Iris pigment epithelial cell (primary cell): ENCODE measurements at places on chromosomes 16 and 17.

DNA sequence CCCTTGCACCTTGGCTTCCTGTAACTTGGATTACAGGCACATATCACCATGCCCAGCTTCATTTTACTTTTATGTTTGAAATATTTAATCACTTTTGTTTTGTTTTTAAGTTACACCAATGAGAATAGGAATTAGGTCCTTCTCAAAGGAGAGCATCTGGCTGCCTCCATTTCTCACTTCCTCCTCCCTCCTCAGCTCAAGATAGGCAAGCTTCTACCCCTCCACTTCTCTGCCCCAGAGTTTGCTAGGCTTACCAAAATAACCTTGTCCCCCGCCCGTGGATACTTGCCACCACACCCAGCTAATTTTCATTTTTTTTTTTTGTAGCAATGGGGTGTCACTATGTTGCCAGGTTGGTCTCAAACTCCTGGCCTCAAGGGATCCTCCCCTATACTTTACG is 17.9 kb downstream of the GABARAPL2 start:
- no peak for DNase-seq

DNA sequence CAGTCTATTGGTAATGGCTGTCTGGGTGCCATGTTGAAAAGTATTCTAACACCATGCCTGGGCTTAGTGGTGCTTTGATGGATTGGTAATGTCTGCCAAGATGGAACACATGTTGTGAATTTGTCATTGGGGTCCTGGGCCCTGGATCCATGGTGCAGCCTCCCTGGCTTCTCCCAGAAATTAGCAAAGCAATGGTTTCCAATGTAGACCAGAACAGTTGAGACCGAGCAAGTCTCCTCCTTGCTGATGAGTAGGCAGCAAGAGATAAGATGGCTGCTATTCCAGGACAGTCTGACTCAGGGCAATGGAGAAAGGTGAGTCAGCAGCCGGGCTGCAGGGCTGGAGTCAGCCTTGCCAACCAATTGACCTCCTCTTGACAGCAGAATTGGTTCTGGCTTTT is 30.8 kb downstream of the GPR139 start:
- peak; percentile 0 for DNase-seq

DNA sequence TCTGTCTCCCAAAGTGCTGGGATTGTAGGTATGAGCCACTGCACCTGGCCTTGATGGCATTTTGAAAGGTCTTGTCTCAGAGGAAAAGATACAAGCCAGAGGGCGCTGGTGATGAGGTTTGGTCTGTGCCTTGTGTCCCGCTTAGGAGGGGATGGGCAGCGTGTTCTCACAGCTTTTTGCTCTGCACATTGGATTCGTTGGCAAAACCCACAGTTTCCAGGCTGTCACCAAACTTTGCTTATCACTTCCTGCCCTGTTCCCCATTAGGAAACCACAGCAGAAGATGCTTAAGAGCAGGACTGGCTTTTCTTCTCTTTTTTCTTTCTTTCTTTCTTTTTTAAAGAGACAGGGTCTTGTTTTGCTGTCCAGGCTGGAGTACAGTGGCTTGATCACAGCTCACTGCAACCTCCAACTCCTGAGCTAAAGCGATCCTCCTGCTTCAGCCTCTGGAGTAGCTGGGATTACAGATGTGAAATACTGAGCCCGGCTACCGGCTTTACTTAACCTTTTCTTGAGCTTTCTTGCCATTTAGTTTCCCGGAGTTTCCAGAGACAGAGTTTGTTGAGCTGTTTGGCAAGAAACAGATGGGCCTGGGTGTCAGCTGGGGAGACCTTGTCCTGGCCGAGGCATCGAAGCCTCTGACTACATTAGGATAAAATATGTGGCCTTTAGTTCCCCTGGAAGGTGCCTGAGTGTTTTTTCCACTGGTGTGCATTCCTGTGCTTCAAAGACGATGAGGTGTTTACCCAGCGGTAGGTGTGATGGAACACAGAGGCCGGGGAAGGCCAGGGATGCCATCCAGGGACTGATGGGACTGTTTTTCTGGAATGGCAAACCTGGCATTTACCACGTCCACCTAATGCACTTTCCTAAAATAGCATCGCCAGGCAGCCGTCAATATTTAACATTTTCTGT is 112.9 kb downstream of the ABCC1 start:
- no peak for DNase-seq

DNA sequence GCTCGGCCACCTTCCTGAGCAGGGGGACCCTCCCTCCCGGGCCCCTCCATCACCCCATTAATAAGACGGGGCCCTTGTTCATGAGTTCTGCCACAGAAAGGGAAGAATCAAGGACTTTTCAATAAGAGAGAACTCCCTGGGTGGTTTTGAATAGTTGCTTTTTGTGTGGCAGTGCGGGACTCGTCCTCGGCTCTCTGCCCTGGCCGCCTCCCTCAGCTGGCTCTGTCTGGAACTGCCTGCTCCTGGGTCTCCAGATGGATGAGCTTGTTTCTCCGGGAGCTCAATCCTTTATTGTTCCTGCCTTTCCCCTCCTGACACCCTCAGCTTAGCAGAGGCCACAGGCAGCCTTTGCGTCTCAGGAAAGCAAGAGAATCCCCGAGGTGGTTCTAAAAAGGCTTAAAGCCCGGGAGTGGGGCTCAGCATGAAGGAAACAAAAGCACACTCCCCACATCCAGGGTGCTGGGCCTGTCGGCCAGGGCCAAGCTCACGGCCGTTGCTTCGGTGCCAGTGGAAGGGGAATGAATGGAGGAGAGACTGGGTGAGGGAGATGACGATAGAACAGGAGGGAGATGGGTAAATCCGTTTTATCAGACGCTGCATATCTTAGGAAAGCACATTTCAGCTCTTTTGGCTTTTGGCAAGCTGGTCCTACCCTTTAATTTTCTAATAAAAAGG is 60.2 kb downstream of the RAI1 start:
- peak; percentile 39 for DNase-seq
